ENCODE measurements at places on chromosomes 5 and 9.

- no peak for DNase-seq
Measured at GRCh38 chr5:137304226-137304874, 194.8 kb downstream of the SPOCK1 start.

- DNase-seq = no peak
Measured at GRCh38 chr9:16413509-16414016, 456.9 kb downstream of the BNC2 start.

DNA sequence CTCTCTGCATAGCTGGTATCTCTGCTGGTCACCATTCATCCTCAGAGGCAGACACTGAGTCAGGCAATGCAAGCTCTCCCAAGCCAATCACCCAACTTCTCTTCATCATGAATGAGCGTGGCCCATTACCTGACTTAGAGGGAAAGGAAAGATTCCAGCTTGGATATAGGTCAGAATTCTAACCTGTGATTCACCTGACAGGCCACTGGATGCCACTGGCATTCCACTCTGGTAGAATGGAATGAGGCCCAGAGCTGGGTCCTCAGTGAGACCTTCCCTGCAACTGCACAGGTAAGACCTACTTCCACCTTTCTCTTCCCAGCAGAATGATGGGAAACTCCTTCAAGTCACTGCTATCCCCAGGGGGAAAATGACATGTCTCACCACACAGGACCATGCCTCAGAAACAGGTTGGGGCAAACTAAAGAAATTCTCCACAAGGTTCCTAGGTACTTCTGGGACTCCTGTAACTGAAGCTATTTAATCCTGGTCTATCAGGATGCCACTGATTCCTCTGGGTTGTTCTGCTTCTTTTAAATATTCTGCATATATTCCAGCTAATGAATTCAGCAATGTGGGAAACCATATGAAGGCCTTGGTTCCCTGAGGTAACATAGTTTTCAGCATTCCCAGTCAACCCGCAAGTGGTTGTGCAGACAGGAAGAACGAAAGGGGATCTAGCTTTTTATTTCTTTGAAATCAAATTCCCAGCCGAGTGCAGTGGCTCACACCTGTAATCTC is 62.0 kb downstream of the SUSD1 start:
- DNase-seq = no peak

DNA sequence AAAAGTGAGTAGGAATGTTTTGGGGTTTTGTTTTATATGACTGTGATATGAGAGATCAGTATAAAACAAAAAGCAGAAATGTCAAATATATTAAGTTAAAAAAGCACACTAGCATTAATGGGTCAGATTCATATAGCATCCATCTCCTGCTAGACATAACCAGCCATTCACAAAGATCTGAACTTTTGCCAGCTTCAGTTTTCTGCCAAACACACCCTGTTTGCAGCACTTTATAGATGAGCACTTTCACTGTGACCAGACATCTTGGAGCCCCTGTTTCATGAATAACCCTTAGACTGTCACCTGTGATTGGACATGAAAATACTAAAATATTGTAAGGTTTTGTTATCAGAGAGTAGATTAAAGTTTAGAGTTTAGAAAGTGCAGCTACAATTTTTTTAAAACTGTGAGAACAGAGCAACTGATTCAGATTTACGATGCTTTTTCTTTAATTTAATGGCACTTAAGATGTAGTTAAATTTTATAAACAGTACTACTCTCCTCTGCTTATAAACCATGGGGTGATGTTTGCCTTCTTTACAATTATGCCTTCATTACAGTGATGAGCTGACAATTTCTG is 142.6 kb downstream of the KCTD16 start:
- DNase-seq = no peak

DNA sequence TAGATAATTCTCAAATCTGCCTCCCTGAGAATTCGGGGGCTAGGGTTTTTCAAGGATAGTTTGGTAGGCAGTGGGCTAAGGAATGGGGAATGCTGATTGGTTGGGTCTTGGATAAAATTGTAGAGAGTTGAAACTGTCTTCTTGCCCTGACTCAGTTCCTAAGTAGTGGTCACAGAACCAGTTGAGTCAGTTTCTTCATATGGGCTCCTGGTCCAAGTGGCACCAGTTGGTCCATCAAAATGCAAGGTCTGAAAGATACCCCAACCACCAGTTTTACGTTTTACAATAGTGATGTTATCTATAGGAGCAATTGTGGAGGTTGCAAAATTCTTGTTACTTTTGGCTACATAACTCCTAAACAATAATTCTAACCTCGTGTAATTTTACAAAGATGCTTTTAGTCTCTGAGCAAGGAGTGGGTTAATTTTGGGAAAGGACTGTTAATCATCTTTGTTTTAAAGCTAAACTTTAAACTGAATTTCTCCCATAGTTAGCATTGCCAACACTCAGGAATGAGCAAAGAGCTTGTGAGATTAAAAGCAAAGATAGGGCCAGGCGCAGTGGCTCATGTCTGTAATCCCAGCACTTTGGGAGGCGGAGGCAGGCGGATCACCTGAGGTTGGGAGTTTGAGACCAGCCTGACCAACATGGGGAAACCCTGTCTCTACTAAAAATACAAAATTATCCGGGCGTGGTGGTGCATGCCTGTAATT is 7.7 kb downstream of the CDK7 start:
- no peak for DNase-seq

Measured in stimulated activated CD4-positive, alpha-beta T cell treated with anti-CD3 and anti-CD28 coated beads, Interleukin-1b, Interleukin-23, amount 100 ng/mL, for 24 hours (primary cell).